BE2C (cell line): ENCODE measurements at places on chromosomes 7 and 10.

- DNase-seq = no peak
Measured at GRCh38 chr10:47404937-47405336, 20.8 kb upstream of the ZNF488 start.

DNA sequence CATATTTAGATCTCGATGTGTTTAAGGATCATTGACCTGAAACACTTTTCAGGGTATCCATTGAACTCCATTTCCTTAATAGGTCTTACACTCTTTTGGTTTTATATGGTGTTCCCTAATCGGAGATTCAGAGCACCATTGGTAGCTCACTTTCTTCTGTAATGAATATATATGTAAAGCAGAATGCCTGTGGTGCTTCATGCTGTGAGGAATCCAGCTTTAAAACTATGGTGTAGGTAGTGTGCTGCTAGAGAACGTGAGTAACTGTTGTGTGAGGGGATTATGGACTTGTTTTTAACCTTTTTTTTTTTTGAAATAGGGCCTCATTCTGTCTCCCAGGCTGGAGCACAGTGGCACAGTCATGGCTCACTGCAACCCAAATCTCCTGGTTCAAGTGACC, 376.9 kb upstream of the LRGUK start:
- DNase-seq = no peak

- DNase-seq = peak; percentile 82
Measured at GRCh38 chr7:140059273-140060242, 3.2 kb downstream of the PARP12 start.

- no peak for DNase-seq
Measured at GRCh38 chr7:134764365-134764764, 15.1 kb upstream of the CALD1 start.

DNA sequence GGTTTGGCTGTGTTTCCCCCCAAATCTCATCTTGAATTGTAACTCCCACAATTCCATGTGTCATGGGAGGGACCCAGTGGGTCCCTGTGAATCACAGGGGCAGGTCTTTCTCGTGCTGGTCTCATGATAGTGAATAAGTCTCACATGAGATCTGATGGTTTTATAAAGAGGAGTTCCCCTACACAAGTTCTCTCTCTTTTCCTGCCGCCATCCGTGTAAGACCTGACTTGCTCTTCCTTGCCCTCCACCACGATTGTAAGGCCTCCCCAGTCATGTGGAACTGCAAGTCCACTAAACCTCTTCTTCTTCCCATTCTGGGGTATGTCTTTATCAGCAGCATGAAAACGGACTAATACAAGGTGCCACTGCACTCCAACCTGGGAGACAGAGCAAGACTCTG, 329.2 kb downstream of the TNS3 start:
- no peak for DNase-seq

- peak; percentile 8 for DNase-seq
Measured at GRCh38 chr10:96910488-96911395, 78.6 kb downstream of the LCOR start.

DNA sequence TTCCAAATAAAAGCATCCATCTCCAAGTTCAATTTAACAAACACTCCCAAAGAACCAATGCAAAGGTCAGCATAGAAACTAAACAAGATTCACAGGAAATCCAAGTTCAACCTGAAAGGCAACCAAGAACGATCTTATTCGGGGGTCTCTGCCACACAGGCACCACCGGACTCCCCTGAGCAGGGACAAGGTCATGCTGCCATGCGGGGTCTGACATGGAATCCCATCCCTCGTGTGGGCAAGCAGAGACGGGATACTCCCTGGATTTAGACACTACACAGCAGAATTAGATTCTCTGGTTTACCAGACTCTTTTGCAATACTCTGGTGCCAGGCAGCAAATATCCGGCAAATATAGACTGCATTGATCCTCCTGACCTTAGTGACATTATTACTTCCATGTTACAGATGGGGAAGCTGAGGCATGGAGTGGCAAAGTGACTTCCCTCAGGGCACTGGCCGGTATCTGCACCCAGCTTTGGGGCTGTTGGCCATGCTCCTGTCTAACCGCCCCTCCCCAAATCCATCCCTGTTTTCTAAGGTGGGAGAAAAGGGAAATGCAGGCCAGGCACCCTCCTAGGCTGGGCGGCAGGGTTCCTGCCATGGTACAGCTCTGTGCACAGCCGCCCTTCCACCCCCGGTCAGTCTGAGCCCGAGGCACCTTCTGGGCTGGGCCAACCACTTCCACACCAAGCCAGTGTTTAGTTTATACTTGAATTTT, 111.8 kb downstream of the VIPR2 start:
- DNase-seq = no peak
